Hepatic stellate cell (primary cell): ENCODE measurements at places on chromosomes 6 and 20.

- DNase-seq, result no peak
Observed at GRCh38 chr6:47788498-47788884, 6.7 kb downstream of the OPN5 start.

- no peak for DNase-seq
Observed at GRCh38 chr6:24951811-24952299, 16.1 kb upstream of the RIPOR2 start.

DNA sequence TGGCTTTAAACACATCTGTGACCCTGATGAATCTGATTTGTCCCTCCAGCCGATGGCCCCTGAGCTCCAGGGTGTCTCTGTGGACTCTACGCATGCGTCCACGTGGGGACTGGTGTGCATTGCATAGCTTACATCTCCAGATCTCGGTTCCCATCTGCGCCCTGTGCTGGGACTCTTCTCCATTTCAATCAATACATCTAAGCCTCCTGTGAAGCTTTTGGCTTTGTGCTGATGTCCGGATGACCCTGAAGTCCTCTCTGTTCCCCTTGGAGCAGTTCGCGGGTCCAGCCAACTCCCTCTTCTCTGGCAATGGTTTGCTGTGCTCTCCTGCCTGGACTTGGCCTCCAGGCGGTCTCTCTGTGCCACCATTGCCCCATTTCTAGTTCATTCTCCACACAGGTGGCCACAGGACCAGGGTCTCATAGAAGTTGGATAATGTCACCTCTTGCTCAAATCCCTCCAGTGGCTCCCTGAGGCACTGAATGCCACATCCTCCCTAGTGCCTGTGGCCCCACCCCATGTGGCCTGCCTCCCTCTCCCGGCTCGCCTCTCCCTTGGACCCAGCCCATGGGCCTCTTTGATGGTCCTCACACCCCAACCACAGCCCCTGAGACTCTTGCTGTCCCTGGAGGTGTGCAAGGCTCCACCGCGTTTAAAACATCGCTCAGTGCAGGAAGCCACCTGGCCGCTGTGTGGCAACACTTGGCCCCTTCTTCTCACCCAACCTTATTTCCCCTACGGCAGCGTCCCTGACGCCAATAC is 155.4 kb downstream of the SYCP2 start:
- no peak for DNase-seq

DNA sequence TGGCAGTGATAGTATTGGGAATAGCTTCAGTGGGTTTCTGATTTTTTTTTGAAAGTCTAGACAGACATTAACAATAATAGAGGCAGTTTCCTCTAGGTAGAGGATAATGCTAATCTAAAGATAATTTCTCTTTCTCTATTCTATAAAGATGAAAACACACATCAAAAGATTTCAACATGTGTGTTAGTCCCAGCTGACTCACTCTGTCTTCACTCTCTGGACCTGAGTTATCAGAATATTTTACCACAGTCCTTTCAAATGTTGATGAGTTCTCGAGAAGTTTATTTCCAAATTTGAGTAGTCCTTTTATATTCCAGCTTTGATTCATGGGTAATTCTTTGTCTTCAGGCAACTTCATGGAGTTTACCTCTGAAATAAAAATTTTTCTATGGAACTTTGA is 17.1 kb downstream of the RPRD1B start:
- DNase-seq, result no peak

DNA sequence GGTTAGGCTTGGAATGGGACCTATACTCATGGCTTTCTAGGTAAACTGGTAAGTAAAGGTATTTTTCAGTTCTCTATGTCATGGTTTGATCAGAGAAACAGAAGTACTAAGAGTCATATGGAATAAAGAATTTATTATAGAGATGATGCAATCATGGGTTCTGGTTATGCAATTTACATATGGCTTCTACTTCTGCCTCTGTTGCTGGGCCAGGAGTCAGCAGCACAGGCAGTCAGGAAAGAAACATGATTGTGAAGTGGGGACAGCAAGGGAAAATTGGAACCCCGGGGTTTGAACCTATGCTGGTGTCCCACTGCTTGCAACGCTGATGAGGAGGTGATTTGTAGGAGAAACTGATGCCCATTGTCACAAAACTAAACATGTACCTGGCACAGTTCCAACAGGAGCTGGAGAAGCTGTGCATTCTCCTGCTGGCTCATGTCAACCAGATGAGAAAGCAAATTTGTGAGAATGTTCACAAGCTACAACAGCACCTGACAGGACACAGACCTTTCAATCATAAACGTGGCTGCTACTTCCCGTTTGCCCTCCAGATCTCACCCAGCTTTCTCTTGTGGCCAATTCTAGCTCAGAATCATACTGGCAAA is 887.1 kb downstream of the TFAP2A start:
- no peak for DNase-seq

DNA sequence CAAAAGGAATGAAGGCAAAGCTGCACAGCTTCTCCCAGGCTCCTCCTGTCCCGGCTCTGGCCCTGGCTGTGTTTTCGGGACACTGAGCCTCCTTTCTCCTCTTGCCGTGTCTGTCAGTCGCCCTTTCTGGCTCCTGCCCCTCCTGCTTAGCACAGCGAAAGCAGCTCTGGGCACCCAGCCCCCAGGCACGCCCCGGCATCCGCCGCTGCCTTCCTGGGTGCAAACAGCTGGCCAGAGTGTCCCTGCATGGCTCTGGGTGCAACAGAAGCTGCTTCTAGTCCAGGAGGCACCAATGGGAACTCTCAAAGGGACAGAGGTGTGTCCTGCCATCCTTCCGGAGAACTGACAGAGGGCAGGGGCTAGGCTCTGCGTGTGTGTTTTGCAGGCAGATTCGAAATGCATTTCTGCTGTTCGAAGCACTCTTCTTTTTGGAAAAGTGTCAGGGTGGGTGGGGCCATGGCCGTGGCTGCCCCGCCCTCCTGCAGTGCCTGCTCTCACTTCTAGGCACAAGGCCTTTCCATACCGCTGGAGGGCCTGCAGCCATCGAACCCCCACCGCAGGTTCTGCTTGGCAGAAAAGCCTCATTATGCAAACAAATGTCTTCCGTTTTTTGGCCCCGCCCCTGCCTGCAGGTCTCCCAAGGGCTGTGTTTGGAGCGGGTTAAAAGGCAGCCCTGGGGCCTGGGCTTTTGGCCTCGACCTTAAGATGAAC is 15.5 kb downstream of the COL9A3 start:
- DNase-seq, result no peak

GRCh38 chr20:10022625-10023024 is 12.2 kb upstream of the ANKEF1 start:
- no peak for DNase-seq

- no peak for DNase-seq
Observed at GRCh38 chr20:6311841-6312655, 189.2 kb upstream of the FERMT1 start.

GRCh38 chr6:12051861-12052368 is 39.8 kb downstream of the HIVEP1 start:
- no peak for DNase-seq

DNA sequence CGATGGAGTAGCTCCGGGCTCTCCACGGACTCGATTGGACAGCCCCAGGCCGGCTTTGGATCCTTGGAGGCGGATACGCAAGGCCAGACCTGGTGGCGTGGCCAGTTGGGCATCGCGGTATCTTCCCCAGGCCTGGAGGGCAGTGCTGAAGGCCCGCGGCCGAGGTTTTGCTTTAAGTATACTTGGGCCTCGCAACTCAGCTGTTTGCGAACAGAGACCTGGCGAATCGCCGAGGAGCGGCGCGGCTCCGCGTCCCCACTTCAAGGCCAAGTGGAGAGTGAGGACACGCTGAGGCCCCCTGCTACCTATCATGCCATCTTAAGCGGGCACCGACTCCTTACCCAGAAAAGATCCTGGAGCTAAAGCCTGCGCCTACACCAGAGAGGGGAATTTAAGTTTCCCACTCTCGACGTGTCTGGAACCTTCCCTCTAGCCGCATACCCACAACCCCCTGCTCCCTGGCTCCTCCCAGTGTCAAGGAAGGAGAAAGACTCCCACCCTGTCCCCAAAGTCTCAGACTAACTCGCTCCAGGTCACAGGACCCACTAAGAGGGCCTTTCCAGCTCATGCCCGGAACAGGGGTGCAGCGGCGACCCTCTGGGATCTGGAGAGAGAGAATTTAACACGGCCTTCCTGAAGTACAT is 4.1 kb downstream of the LINC00237 start:
- no peak for DNase-seq

GRCh38 chr6:167212713-167213005 is 54.9 kb upstream of the GPR31 start:
- DNase-seq, result no peak

DNA sequence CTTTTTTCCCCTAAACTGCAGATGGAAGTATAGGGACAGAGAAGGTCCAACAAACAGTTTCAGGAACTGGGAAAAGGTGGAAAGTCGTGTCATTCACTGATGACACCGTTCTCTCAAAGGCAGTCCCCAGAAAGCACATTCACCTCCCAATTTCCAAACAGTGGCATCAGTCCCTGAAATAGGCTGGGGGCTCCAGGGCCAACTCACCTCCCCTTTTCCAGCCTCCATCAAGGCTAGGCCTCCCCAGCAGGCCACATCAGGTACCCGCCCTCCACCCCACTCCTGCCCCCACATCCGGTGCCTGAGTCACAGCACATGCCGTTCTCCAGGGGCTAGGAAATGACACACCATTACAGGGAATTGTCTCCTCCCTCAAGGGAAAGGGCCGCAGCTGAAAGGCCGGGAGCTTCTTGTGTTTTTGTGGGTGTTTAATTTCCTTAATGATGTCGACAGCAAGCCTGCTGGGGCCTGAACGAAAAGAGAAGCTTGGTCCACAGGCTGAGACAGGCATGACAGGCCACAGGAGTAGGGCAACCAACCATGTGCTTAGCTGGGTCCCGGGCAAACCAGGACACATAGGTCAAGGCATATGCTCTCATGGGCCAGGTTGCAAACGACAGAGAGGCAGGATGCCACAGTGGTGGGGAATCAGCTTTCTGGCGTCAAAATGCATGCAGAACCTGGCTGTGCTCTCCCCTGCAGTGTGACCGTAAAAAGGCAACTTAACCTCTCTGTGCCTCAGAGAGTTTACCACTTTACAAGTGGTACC is 39.2 kb downstream of the ZMYND8 start:
- DNase-seq, result peak; percentile 91

DNA sequence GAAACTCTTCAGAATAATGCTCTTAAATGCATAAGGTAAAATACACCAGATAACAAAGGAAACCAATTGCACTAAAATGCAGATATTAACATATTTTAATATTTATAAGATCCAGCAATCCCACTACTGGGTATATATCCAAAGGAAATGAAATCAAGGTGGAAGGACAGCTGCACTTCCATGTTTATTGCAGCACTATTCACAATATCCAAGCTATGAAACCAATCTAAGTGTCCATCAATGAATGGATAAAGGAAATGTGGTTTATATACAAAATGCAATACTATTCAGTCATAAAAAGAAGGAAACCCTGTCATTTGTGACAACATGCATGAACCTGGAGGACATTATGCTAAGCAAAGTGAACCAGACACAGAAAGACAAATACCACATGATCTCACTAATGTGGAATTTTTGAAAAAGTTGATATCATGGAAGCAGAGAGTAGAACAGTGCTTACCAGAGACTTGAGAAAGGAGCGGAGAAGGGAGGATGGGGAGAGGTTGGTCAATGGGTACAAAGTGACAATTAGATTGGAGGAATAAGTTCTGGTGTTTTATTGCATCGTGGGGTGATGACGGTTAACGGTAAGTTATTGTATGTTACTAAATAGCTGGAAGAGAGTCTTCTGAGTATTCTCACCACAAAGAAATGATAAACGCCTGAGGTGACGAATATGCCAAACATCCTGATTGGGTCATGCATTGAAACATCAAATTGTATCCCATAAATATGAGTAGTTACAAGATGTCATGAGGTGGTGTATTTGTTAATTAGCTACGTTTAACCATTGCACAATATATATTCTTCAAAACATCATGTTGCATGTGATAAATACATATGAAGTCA is 37.9 kb upstream of the RNF24 start:
- DNase-seq, result no peak

- no peak for DNase-seq
Observed at GRCh38 chr20:51583499-51583898, 41.0 kb upstream of the NFATC2 start.

DNA sequence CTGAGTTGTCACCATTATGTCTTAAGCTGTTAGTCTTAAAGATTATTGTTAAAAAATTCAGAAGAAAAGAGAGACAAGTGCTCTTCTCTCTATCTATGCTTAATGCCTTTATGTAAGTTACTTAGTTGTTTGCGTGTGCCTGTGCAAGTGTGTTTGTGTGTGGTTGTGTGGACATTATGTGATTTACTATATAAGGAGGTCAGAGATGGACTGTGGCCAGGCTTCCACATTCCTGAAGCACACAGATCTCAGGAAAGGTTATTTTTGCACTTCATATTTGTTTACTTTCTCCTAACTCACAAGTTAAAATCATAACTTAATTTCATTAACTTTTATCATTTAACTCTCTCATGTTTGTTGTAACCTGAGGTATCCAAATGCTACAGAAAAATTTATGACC is 14.5 kb downstream of the ENPP4 start:
- no peak for DNase-seq

GRCh38 chr6:153572371-153572770 is 441.3 kb upstream of the RGS17 start:
- no peak for DNase-seq

GRCh38 chr6:78577585-78577984 is 289.8 kb upstream of the IRAK1BP1 start:
- DNase-seq, result no peak

DNA sequence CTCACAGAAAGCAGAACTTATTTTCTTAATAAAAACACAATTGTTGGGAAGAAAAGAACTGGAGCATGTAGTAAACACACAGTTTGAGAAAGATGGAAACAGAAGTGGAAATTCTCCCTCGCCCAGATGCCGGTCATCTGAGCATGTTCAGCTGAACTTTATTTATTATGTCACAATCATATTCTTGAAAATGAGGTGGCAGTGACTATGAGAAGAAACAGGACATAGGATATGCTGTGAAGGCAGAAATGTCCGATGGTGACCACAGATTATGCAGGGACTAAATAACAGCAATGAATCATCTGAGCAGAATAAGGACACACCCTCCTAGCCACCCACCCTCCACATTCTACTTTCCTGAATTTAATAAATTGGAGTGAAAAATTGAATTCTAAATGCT is 425.3 kb upstream of the NOX3 start:
- peak; percentile 6 for DNase-seq

DNA sequence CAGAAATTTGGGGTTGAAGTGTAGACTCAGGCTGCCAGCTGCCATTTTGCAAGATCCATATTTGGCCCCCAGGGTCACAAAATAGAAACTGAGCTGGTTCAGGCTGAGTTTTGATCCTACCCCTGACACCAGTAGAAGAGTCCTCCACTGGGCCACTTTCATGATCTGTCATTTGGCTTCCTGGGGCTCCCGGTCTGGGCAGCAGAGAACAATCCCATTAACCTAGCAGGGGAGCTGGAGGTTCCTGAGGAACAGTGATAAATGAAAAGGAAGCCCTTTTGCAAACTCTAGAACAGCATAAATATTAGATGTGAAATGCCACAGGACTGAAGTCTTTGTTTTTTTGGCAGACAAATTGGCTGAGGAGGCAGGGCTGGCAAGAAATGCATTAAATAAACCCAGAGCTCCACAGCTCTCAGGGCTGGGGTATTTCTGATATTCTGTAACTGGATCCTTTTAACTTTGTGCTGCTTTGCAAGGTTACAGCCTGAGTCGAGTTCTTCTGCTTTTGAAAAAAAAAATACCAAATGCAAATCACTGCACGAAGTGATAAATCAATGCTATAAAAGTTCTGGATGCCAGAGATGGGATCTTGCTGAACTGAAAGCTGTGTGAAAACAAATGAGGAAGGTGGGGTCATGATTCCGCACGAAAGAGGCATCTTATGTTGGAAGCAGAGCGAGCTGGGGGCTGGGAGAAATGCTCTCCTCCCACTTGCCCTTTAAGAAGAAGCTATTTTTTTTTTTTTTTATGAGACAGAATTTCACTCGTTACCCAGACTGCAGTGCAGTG is 64.4 kb downstream of the SULF2 start:
- no peak for DNase-seq
